Substantia nigra (tissue), 51 donors: ENCODE measurements at places on chromosomes 7 and 10.

DNA sequence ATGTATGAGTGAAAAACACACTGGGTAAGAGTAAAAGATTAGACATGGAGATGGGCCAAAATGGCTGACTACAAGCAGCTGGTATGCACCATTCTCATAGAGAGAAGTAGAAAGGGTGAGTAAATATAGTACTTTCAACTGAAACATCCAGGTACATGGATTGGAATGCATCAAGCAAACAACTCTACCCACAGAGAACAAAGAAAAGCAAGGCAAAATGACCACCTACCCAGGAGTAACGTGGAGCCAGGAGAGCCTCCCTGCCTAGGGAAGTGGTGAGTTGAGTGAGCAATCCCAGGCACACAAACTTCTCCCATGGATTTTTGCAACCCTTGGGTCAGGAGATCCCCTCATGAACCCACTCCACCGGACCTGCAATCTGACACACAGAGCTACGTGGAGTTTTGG, 212.8 kb downstream of the PTN start:
- no peak for DNase-seq

DNA sequence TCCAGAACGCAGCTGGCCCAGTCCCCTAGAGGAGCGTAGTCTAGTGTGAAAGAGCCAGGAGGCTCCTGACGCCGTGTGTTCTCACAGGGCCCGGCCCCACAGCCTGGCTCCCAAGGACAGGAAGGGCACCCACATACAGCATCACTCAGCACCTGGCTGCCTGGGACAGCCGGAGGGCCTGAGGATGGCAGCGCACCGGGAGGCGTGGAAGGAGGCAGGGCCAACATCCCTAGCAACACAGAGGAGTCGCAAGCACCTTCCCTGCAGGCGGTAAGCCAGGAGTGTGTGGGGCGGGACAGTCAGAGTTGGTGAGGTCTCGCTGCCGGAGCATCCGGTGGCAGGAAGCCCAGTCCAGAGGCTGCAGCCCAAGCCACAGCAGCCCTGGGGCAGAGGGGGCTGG, 125.8 kb downstream of the MAD1L1 start:
- peak; percentile 25 for DNase-seq

GRCh38 chr7:25496476-25497368, 268.4 kb upstream of the NPVF start:
- no peak for DNase-seq

- peak; percentile 73 for DNase-seq
Observed at GRCh38 chr10:44935201-44935965, 24.2 kb upstream of the RASSF4 start.

- no peak for DNase-seq
Observed at GRCh38 chr10:17814973-17815372, 5.8 kb downstream of the MRC1 start.

GRCh38 chr10:2777666-2778355, 289.5 kb upstream of the PFKP start:
- no peak for DNase-seq

- DNase-seq = peak; percentile 13
Observed at GRCh38 chr7:26328498-26329390, 37.1 kb downstream of the SNX10 start.

- DNase-seq = no peak
Observed at GRCh38 chr10:21281765-21282484, 243.6 kb downstream of the SKIDA1 start.

DNA sequence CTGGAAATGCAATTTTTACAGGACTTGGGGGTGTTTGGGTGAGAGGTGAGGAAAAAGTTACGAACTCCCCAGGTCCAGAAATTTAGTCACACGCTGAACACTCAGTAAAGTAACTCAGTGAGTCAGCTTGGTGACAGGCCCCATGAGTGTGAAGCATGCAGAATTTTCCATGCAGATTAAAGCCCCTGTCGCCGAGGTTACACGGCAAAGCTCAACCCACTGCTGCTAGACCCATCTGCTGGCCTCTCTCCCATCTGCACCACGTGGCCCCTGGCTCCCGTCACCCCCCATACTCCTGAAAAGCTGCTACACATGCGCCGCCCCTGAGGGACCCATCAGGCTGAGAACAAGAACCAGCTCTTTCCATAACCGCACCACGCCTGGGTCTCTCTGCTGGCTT, 7.0 kb upstream of the MMP21 start:
- DNase-seq = no peak

DNA sequence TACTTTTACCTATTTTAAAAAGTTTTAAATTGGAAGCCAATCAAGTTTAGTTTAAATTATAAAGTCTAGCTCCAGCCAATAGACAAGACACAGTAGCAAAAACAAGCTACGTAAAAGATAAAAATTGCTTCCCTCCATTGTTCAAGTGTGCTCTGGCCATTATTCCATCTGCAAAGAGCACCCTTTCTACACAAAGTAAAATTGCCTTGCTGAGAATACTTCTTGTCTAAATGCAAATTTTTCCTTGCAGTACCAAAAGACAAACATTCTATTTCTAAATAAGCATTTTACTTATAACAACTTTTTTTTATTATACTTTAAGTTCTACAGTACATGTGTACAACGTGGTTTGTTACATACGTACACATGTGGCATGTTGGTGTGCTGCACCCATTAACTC, 75.9 kb upstream of the ZNF746 start:
- DNase-seq = no peak

DNA sequence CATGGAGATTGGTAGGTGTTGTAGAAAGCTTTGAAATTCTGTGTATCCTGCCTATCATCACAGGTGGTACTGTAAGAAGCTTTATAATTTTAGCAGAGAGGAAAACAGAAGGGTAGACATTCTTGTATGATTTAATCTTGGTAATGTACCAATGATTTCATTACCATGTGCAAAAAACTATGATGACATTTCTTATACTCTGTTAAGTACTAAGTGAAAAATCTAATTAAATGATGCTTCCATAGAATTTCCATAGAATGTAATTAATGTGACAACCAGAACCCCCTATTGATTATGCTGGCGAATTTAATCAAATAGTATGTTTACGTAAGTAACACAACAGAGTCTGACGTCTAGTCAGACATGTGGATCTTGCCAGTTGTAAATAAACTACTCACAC, 16.0 kb upstream of the RHOBTB1 start:
- no peak for DNase-seq

- DNase-seq = no peak
Observed at GRCh38 chr7:99790407-99790806, 6.4 kb upstream of the CYP3A4 start.

- no peak for DNase-seq
Observed at GRCh38 chr7:134856691-134857090, 77.3 kb downstream of the CALD1 start.
